Activated T-helper 1 cell treated with anti-CD3 and anti-CD28 coated beads, Interleukin-2, amount 50 U/mL, for 16 hours (primary cell): ENCODE measurements at places on chromosomes 6 and 20.

DNA sequence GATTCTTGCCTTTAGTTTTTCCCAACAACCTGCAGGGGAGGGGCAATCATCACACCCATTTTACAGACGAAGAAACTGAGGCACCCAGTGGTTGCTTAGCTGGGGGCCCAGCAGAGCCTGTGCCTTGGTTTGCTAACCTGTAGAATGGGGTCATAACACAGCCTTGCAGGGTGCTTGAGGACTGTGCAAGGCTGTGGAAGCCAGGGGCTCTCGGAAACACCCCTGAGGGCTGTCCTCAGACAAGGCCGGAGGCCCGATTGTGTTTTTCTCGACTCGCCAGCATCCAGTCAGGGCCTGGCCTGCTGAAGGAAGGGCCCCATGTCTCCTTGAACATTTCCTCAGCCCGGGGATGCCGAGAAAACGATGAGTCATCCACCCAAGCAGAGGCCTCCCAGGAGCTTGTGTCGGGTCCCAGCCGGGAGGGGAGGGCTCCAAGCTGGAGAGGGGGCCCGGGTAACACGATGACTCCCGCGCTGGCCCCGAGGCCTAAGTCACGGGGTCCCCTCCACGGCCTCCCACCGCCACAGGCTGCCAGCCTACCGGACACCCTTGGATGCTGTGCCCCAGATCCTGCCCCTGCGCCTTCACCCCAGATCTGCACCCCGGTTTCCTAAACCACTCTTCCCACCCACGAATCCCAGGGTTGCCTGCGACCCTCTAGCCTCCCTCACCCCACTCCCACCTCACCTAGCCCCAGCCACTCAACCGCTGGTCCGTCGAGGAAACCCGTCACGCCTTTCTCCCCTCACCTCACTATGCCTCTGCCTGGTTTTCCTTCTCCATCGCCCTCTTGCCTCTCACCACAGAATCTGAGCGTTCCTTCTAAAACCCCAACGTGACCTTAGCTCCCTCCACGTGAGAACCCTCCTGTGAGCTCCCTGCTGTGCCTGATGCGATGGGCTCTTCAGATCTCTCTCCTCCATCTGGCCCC, 10.6 kb downstream of the NOL4L start:
- no peak for DNase-seq

- DNase-seq = peak; percentile 49
Measured at GRCh38 chr6:3732345-3733141, 19.0 kb downstream of the PXDC1 start.

DNA sequence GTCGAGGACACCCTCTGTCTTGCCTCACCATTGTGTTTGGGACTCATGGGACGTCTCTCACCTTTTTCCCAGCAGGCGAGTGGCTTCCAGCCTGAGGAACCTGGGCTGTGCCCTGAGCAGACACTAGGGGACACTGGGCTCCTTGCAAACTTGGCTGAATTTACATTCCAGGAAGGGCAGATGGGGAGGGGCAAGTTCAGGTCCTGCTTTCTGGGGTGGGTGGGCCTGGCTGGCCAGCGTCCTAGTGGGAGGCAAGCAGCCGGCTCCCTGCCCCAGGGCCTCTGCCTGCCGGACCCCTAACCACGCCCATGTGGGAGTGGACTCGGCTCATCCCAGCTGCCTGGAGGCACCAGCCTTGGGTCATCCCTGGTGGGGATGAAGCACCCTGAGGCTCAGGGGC, 48.2 kb upstream of the MLN start:
- DNase-seq = no peak

GRCh38 chr6:75745404-75745803, 3.6 kb upstream of the MYO6 start:
- DNase-seq = no peak

DNA sequence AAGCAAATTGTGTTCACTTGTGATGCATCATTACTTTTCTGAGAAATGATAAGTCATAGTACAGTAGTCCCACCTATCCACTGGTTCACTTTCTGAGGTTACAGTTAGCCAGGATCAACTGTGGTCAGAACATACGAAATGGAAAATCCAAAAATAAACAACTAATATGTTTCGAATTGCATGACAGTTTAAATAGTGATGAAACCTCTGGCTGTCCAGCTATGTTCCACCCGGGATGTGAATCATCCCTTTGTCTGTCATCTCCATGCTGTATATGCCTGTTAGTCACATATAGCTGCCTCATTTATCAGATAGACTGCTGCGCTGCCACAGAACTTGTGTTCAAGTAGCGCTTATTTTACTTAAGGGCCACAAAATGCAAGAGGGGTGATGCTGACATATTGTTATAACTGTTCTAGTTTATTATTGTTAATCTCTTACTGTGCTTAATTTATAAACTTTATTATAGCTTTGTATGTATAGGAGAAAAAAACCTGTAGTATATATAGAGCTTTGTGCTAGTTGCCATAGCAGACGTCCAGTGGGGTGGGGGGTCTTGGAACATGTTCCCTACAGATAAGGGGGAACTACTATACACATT, 29.2 kb downstream of the AFDN start:
- DNase-seq = no peak

GRCh38 chr20:45639687-45640086, 8.6 kb upstream of the WFDC9 start:
- DNase-seq = no peak

GRCh38 chr6:92777146-92777740, 642.1 kb downstream of the EPHA7 start:
- no peak for DNase-seq

DNA sequence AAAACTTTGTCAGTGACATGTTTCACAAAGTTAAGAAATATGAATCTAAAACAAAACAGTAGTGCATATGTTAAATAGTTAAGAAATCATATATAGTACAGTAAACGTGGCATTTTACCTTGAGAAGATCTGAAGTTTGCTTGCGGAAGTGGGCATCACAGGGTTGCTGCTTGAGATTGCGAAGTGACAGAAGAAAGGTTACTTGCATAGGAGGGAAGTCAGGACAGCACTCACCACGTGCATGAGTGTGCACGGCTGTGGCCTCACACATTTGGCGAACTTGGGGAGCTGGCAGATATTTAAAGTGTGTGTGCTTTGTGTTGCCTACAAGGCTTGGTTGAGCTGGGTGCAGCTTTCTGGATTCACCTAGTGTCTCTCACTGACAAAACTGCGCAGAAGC, 431.5 kb upstream of the ARID1B start:
- DNase-seq = no peak

- no peak for DNase-seq
Measured at GRCh38 chr20:61605283-61605682, 353.2 kb downstream of the CDH4 start.

DNA sequence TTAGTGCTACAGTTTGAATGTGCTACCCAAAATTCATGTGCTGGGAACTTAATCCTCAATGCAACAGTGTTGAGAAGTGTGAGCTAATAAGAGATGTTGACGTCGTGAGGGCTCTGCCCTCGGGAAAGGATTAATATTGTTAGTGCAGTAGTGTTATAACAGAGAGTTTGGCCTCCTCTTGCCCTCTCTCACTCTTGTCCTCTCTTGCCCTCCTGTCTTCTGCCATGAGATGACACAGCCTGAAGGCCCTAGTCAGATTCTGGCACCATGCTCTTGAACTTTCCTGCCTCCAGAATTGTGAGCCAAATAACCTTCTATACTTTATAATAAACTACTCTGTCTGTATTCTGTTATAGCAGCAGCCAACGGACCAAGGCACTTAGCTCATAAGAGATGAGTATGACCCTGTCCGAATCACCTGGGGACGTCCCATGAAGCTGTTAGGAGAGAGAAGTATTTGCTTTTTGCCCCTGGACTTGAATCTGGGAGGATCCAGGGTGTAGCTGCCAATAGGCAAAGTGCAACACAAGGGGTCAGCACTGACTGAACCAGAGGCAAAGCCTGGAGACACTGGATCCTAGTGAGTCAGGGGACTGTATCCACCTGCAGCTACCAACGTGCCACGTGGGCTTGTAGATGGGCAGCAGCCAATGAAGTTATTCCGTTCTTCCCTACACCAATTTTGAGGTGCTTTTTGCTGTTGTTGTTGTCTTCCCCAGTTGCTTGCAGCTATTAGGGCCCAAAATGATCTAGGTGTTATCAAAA, 233.7 kb downstream of the THBS2 start:
- no peak for DNase-seq

GRCh38 chr6:148223424-148223842, 119.2 kb upstream of the SASH1 start:
- no peak for DNase-seq

DNA sequence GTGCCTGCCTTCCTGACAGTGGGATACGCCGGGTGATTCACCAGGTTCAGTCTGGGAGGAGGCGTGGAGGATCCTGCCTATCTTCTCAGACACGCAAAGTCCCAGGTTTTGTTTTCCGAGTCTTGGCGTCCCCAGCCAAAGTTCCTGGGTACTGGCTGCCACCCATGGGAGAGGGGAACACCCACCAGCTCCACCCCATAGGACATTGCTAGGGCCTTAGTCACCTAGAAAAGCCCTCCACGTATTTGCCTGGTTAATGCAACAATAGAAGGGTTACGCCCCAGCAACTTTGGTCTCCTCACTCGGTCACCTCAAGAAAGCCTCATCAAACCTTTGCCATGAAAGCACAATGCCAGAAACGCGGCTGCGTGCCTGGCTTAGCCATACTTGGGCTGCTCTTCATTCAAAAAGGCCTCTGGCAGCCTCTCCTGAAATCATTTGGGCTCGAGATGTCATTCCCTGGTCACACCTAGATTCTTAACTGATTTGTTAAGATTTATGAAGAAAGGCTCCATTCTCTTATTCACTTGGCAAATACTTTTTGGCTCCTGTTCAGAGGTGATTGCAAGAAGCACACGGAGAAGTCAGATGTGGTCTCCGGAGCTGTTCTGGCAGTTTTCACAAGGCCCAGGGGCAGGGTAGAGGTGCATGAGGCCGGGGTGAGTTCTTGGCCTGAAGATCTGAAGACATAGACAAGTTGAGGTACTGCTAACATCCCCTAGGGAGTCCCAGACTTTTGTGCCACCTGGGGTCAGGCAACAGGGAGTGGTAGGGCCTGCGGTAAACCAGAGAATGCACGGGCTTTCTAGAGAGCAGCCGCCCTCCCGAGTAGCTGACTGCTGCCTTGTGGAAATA, 35.5 kb upstream of the ZNF133 start:
- no peak for DNase-seq

DNA sequence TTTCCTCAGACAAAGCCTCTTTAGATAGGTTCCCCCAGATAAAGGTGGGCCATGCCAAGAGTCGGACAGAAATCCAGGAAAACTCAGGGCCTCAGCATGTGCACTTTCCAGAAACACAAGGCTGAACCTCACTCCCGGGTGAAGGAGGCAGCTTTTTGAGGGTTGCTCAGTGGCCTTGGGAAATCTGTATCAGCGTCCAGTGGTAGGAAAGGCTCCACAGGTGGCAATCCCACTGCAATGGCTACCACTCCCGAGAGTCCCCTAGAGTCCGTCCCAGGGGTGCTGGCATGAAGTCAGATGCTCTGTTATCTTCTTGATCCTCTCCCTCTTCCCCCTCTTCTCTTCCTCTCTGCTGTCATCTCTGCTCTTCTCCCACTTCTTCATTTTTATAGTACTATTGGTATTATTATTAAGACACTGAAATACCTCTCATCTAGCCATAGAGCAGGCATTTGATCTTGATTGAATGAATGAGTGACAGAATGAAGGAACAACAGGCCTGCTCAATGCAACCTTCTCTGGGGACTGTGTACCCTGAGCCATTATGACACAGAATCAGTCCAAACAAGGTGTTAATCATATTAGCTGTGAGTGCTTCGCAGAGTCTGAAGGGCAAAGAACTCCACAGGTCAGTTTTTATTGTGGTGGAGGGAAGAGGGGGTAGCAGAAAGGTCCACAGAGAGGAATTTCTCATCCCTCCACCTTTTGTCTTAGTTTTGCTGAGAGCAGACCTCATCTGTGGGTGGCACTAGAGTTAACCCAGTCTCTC, 13.3 kb downstream of the SLC22A1 start:
- no peak for DNase-seq

GRCh38 chr6:158472447-158472846, 87.4 kb upstream of the TMEM181 start:
- no peak for DNase-seq

DNA sequence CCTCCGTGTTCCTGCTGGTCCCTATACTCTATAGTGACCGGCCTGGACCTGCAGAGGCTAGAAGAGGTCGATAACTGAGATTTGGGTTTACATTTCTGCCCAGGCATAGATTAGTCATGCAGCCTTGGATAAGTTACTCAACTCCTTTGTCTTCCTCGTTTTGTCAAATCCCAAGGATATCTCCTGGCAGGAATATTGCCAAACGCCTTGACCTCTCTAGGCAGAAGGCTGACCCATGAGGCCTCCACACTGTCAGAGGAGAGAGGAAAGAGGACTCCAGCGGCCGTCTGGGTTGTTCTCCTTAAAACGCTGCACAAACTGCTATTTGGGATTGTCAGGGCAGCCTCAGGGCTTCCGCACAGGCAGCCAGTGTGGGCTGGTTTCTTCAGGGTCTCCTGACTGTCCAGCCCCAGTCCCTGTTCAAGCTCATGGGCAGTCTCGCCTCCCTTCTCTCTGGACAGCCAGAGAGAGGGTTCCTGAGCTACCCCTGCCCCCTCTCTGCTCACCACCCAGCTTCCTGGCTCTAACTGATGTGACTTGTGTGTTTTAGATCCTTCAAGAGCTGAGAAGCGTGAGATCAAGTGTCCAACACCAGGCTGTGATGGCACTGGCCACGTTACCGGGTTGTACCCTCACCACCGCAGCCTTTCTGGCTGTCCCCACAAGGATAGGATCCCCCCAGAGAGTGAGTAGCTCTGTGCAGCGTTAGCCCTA, 44.7 kb upstream of the PCMTD2 start:
- DNase-seq = no peak

DNA sequence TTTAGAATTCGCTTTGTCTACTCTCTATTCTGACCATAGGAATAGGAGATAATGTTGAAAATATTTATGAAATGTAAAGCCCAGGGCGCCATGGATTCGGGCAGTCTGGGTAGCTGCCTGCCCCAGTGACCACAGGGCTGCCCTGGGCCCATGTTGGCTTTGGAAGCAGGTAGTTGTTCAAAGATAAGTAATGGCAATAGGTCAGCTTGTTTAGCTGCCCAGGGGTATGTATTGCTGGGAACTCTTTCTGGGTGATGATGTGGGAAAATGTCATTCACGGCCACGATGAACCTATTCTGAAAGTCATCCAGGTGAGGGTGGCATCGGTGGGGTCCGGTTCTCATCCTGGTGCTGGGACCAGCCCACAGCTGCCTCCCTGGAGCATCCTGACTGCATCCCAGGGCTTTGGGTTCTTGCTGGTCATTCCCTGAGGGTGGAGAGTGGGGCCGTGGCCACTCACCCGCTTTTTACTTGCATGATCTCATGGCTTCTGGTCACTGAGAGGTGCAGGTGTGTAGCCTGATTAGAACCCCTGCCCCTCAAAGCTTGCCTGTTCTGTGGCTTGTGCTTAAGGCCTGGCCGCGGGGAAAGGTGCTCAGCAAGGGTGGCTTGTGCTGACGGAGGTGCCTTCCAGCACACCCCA, 102.8 kb downstream of the ERMARD start:
- no peak for DNase-seq

DNA sequence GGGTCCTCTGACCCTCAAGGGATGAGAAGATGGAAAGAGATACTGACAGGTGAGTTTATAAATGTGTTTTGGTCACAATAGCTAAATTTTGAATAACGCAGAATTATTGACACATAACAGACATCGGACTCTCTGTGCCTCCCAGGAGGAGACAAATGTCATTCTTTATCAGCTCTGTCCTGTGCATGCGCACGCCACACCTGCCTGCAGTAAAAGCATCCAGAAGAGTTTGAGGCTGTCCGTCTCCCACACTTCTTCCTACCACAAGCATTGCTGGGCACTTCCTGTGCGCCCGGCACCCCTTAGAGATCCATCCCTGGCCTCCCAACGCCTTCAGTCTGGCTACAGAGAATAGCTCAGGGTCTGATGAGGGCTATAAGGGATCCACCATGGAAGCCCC, 81.5 kb upstream of the CST7 start:
- DNase-seq = no peak
